ENCODE measurements at places on chromosomes 5 and 9.

GRCh38 chr9:96758845-96759673 is 18.8 kb downstream of the ZNF510 start:
- no peak for DNase-seq

DNA sequence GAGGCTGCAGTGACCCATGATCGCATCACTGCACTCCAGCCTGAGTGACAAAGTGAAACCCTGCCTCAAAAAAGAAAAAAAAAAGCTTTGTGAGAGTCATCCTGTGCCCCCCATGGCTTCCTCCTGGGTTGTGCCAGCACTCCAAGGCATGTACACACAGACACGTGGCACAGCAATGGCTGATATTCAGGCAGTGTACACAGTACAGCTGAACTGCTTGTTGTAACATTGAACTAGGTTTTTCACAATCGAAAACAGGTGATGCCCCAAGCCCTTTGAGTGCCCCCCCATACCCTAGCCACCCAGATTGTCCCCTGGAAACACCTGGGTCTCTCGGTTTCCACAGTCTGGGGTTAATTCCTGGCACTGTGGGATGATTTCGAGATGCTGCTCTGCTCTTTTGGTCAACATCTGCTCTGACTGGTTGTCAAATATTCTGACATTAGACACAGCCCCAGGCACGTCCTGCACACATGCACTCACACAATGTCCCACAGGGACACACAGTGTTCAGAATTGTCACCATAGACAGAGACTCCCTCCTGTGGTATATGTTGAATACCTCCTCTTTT is 9.2 kb downstream of the SPINK4 start:
- no peak for DNase-seq

DNA sequence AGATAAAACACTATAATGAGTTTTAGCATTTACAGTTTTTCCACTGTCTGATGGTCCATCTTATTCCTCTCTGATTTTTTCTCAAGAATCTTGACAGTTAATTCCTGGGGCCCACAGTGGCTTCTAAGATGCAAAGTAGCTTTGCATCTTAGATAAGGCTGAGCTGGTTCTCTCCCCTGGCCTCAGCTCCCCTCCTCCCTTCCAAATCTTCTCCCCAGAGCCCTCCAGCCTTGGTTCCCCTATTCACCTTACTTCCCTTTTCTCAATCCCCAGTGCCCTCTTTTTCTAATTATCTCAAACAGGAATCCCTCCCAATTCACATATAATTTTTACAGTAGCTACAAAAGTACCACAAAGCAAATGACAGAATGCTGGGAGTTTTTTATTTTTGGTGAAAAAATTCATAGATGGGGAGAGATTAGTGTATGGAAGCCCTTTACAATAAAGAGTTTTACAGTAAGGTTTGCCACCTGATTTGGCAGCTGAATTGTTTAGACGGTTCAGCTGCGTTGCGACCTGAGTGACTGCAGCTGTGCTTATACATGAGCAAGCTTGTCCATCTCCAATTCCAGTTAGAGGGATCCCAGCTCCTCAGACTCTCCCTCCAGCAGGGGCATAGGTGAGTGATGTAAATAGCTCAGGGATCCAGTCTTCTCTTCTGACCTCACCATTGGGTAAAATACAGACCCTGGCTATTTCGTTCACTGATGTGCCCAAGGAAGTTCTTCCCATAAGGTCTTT is 51.4 kb upstream of the CKMT2 start:
- DNase-seq = no peak

DNA sequence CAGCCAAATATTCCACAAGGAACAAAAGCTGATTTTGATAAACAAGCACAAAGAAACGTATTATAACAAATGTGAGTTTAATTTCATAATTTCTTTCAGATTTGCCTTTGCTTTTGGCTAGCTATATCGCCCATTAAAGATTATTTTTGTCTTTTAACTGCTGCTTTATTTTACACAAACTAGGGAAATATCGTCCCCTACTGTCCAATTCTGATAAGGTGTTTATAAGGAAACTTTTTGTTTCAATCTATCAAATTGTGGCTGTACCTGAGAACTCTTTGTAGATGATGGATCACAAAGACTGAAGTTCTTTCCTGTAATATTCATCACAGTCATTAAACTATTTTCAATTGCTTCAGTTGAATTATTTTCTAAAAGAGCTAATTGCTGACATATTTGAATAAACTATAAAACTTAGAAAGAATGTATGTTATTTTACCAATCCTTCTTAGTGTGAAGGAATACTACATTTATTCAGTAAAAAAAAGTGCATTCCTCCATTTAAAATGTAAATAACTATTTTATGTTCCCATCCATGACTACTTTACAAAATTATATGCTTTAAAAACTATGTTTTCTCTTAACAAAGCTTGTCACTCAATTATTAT is 431.3 kb upstream of the ITGA1 start:
- DNase-seq = peak; percentile 17

GRCh38 chr9:107172160-107172978 is 110.7 kb upstream of the RAD23B start:
- DNase-seq = peak; percentile 75

DNA sequence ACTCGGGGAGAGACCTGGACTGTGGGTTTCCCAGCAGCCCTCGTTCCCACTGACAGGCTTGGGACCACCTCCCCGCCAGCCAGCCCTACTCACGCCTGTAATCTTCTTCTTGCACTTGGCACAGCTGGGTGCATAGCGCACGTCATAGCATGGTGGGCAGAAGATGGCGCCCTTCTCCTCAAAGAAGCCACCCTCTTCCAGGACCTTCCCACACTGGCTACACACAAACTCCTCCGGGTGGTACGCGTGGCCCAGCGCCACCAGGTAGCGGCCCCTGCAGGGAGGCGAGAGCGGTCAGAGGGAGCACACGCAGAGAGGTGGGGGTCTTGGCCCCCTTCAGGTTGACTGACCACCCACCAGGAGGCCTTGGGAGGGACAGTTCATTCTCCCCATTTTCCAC is 9.4 kb downstream of the PDLIM7 start:
- no peak for DNase-seq

DNA sequence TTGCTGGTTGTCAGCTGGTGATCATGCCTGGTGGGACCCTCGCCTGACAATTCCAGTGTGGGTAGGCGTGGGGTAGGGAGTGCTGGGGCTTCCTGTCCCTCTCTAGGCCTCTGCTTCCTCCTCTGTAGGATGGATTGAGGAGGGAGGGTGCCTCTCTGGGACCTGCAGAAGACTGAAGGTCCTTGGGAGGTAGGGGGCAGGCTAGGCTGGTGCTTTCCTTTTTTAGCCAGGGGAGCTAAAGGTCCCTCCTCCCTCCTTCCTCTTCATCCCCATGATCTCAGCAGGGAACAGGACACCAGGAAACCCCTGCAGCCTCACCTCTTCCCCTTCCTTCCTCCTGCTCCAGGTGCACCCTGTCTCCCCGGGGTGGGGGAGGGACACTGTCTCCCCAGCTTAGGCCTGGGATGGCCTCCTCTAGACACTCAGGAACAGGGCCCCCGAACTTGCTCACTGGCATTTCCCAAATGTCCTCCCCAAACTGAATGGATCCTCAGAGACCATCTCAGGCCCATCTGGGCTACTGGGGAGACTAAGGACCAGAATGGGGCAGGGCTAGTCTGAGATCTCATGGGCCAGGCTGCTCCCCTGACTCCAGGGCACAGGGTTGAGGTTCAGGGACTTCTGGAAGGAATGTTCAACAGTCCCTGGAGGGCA is 8.4 kb downstream of the SH2D3C start:
- no peak for DNase-seq

All from RWPE1 (cell line).